ENCODE measurements at places on chromosomes 1 and 21.

GRCh38 chr1:107840725-107841124 is 124.3 kb downstream of the VAV3 start:
- no peak for DNase-seq

DNA sequence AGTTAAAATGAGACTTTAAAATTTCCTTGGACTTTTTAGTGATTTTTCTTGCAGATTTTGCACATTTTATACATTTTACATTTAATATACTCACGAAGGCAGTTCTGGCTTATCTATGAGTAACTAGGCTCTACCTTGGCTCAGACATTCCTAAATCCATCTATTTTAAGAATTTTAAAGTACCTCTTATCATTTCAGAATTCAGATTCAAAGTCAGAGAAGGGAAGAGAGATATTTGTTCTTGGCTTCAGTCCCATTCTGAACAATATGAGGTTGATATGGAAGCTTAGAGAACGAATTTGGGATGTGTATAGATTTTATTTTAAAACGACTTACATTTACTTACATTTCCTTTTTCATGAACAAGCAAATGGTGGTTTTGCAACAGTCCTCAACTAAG is 230.2 kb downstream of the LMO4 start:
- no peak for DNase-seq

DNA sequence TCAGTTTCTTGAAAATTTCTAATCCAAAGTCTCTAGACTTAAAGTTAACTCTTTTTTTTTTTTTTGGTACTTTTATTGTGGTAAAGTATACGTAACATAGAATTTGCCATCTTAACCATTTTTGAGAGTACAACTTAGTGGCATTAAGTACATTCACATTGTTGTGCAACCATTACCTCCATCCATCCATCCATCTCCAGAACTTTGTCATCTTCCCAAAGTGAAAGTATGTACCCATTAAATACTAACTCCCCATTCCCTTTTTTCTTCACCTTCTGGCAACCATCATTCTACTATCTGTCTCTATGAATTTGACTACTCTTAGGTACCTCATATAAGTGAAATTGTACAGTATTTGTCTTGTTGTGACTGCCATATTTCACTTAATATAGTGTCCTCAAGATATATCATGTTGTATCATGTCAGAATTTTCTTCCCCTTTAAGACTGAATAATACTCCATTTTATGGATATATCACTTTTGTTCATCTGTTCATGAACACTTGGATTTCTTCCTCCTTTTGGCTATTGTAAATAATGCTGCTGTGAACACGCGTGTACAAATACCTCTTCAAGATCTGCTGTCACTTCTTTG is 18.4 kb downstream of the RLF start:
- no peak for DNase-seq

DNA sequence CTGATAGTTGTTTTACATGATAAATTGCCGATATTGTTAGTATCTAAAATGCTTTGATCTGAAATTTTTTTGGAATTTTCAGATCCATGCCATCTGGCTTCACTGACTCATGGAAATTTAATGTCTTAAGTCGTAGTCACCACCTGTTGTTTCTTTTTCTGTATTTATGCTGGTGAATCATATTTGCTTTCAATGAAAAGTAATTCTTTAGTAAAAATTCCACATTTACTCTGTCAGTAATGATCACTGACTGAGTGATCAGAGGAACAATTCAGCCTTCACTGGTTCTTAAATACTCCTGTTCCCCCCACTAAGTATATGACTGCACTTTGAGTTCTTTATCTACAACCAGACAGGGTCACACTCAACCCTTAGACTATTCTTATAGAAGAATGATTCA is 185.6 kb upstream of the NRIP1 start:
- no peak for DNase-seq

DNA sequence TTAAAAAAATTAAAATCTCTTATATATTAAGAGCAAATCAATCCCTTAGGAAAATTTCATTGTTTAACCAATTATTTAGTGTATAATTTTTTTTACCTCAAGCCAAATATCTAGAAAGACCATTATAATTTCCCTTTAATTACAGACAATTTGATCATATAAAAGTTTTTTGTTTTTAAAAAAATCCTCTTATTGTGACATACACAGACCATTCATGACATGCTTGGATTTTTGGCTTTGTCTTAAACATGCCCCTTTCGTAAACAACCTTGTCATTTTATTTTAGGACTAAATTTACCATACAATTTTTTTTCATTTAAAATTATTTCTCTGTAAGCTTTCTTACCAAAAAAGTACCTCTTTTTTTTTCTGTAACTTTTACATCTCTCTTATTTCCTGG is 14.2 kb upstream of the CYP4B1 start:
- DNase-seq = no peak

GRCh38 chr1:38657207-38657840 is 202.2 kb downstream of the RRAGC start:
- DNase-seq = no peak

DNA sequence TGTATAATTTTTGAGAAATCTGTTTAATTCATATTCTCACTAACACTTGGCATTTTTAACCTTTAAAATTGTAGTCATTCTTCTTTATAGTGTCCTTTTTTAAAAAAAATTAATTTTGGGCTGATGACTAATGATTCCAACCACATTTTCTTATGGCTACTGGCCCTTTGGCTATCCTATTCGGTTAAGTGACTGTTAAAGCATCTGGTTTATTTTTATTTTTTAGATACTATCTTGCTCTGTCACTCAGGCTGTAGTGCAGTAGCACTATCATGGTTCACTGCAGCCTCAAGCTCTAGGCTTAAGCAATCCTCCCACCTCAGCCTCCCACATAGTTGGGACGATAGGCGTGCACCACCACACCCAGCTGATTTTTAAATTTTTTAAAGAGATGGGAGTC is 723.2 kb upstream of the CXADR start:
- no peak for DNase-seq

GRCh38 chr21:34974162-34974981 is 74.7 kb downstream of the RUNX1 start:
- DNase-seq = peak; percentile 69

DNA sequence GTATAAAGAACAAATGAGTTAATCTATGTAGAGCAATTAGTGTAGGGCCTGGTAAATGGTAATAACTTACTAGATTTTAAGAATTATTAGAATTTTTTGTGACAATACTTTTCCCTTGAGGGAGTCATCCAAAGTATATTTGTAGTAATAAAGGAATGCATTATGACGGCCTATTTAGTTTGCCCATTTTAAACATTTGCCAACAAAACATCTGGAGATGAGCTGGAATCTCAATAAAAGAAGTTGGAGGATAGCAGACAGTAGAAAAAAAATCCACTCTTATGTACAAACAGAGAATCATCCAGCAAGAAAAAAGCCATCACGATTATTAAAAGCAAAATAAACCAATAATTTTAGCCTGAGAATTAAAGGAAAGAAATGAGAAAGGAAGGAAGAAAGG is 567.3 kb upstream of the ADAMTS5 start:
- DNase-seq = no peak

DNA sequence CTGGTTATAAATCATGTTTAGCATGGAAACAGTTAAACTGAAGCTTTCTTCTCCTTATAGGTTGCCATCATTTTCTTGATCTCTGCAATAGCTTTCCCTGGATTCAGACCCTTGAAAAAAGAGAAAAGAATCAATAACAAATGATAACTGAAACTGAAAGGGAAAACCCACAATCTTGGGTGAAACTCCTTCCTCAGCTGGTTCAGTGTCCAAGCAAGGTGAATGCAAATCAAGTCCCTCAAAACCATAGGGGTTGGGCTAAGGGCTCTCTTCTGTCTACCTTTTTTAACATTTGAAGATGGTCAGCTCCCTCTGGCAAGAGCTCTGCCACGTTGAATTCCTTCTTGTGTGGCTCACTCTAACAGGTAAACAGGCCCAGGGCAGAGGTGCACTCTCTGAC is 7.1 kb upstream of the ATP13A2 start:
- no peak for DNase-seq

GRCh38 chr1:12164210-12164609 is 2.6 kb upstream of the TNFRSF1B start:
- DNase-seq = no peak

DNA sequence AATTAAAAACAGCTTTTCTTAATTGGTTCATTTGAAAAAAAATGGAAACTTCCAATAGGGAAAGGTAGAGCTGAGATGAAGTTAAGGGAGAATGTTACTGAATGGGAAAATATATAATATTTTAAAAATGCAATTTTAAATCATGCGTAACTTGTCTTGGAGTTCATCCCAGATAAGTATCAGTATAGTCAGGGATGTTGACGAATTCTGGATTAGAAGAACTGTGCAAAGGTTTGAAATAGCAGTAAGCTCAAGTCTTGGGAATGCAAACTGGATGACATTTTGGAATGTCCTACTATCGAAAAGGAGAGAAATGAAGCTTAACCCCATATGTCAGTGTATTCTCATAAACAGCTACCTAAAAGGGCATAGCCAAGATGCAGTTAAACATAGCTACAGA is 4.0 kb upstream of the ST6GALNAC3 start:
- no peak for DNase-seq

GRCh38 chr1:198756470-198756869 is 117.6 kb downstream of the PTPRC start:
- DNase-seq = no peak

GRCh38 chr1:228358764-228359612 is 47.6 kb downstream of the TRIM11 start:
- no peak for DNase-seq

GRCh38 chr1:58082596-58082995 is 463.9 kb downstream of the OMA1 start:
- DNase-seq = no peak

- DNase-seq = peak; percentile 81
Observed at GRCh38 chr1:53562291-53562980, 103.2 kb downstream of the DMRTB1 start.

DNA sequence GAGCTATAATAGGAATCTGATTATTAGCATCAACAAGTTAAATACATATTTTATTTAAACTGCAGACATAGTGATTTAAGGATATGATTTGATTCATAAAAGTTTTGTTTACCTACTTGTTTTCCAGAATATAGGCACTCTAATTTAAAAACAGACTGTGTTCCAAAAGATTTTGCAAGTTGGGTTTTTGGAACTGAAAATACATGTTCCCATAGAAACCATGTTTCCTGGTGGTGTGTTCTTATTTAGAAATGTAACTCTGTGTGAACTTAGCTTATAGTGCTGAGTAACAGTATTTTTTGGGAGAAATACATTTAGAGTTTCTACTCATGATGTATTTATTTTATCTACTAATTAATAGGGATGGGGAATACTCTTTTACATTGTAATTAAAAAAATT is 21.8 kb downstream of the USP25 start:
- no peak for DNase-seq

GRCh38 chr1:109490029-109490933 is 3.6 kb upstream of the CYB561D1 start:
- DNase-seq = peak; percentile 81

GRCh38 chr1:17586172-17586964 is 46.9 kb downstream of the ARHGEF10L start:
- DNase-seq = no peak

GRCh38 chr1:23103001-23103889 is 65.4 kb downstream of the LUZP1 start:
- peak; percentile 67 for DNase-seq

GRCh38 chr1:228228601-228229074 is 20.8 kb downstream of the OBSCN start:
- no peak for DNase-seq

- DNase-seq = no peak
Observed at GRCh38 chr1:212302745-212303383, 17.7 kb downstream of the PPP2R5A start.

GRCh38 chr1:208595236-208595635 is 351.1 kb upstream of the PLXNA2 start:
- no peak for DNase-seq

GRCh38 chr1:941588-942383 is 17.3 kb downstream of the NOC2L start:
- DNase-seq = peak; percentile 50

- no peak for DNase-seq
Observed at GRCh38 chr1:19038732-19039131, 82.3 kb upstream of the IFFO2 start.

- no peak for DNase-seq
Observed at GRCh38 chr1:230747127-230747730, at the start of gene CAPN9. TSS of gene CAPN9 (plus strand) at chr1:230747388. CDS start at chr1:230747497, 109 bp downstream.

- no peak for DNase-seq
Observed at GRCh38 chr1:170445096-170445495, 86.9 kb upstream of the GORAB start.

DNA sequence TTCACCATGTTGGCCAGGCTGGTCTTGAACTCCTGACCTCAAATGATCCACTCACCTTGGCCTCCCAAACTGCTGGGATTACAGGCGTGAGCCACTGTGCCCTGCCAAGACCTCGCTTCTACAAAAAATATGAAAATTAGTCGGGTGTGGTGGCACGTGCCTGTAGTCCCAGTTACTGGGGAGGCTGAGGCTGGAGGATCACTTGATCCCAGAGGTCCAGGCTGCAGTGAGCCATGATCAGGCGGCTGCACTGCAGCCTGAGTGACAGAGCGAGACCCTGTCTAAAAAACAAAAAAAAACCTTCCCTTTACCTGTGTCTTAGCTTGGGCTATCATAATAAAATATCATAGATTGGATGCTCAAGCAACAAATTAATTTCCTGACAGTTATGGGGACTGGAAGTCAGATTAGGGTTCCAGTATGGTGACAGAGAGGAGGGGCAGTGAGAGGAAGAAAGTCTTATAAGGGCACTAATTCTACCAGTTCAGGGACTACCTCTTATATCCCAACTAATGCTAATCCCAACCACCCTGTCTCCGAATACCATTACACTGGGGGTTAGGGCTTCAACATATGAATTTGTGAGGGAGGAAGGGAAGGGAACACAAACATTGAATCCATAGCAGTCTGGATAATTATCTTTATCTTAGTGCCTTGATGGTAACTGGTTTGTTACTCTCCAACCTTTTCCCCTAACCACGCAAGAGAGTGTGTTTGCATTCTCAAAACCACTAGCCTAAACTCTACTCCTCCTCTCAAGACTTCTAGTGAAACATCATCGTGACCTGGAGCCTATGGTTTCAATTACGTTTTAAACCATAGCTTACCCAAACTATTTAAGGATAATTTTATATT is 1.0 kb upstream of the NAXE start:
- DNase-seq = no peak

GRCh38 chr21:21688889-21689288 is 690.7 kb downstream of the NCAM2 start:
- peak; percentile 1 for DNase-seq

- no peak for DNase-seq
Observed at GRCh38 chr1:228337711-228338520, 68.7 kb downstream of the TRIM11 start.

DNA sequence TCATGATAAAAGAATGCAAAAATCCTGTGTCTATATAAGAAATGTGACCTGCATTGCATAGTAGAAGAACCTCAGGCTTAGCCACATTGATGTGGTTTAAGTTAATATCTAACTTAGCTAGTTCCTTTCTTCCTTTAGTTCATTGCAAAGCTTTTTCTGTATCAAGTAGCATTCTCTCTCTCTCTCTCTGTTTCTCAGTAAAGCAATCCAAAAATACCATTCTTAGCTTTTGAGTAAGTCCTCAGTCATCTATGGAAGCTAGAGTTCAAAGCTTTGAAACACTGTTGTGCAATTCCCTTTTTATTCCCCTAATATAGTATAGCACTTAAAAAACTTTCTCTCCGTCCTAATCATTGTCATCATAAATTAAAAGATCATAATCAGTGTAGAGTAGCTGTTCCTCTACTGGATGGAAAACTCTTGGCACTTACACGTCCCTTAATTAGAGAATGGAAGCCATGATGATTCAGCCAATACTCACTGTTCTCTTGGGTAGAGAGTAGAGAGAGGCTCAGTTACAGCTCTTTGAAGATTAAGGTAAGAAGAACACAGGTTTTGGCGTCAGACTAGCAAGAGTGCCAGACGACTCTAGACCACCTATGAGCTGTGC is 350.3 kb upstream of the LYPLAL1 start:
- no peak for DNase-seq
